NCI-H1694 (cell line): ENCODE measurements at places on chromosomes 11 and 22.

GRCh38 chr11:61539831-61540357, 31.3 kb downstream of the LRRC10B start:
- DNase-seq, result no peak

- DNase-seq, result peak; percentile 93
Measured at GRCh38 chr11:12318791-12319438, 58.5 kb upstream of the PARVA start.

GRCh38 chr22:29130476-29130875, 57.6 kb downstream of the KREMEN1 start:
- DNase-seq, result no peak

DNA sequence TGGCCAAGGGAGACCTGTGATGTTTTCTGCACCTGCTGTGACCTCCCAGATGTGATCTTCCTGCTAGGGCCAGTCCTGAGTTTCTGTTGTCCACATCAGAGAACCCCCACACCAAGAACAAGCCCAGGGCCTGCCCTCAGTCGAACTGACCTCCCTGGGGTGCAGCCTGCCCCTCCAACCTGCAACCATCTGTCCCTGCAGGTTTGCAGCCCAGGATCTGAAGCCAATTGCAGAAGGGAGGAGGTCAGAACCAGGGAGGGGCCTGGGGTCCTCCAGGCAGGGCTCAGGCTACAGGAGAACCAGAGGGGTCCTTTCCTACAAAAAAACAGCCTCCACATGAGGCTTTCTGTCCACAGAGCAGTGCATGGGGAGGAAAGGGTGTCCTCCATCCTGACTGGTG, 807 bp downstream of the TRIM3 start:
- no peak for DNase-seq

DNA sequence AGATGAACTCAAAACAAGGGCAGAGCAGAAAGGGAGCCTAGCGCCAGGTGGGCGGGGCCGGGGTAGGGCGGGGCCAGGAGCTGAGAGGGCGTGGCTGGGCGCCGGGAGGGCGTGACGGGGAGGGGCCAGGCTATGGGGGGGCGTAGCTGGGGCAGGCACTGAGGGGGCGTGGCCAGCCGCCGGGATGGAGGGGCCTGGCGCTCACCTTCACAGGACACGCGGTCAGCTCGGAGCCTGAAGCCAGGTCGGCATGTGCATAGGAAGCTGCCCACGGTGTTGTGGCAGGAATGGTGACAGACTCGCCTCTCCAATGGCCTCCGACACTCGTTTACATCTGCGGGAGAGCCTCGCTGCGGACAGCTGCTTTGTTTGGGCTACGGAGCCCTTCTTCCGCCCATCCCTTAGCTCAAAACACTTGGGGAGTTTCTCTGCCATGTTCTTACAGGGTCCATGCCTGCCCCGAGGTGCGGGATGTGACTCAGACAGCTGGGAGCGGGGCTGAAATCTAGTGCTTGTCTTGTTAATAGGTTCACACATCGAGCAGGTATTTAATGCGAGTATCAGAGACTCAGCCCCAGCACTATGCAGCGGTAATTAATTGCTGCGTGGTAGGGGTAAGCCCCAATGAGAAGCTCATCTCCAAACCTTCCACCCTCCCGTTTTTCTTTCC, 13.4 kb downstream of the VWCE start:
- no peak for DNase-seq

- no peak for DNase-seq
Measured at GRCh38 chr22:29914165-29914564, 31.2 kb downstream of the MTMR3 start.

DNA sequence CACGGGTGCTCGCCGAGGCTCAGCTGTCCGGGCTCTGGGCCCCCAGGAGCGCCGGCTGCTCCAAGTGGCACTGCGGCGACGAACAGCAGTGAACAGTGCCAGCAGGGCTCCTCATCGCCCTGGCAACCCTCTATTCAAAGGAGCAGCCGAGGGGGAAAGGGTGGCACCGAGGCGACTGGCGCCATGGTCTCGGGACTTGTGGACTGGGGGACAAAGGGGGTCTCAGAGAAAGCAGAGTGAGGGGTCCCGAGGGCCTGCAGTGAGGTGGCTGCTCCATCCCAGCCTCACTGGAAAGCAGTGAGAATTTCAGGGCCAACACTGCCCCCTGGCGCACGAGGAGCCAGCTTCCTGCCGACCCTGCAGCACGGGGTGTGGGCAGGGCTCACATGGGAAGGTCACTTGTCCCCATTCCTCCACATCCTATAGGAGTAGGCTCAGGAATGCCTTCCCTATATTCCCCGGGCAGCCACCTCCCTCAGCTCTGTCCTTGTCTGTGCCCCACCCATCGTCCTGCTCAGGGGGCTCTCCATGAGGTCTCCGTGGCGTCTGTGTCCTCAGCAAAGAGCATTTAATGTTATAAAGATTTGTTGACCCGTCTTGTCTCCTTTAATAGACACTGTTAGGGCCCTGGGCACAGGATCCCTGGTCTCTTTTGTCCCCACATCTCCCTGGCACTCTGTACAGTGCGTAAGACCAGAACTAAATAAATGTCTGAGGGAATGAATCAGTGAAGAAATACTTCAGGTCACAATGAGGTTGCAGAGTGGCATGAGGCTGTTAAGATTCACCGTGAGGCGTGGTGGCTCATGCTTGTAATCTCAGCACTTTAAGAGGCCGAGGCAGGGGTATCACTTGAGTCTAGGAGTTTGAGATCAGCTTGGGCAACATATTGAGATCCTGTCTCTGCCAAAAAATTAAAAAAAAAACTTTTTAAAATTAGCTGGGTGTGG, 26.4 kb downstream of the LRFN4 start:
- DNase-seq, result peak; percentile 69

DNA sequence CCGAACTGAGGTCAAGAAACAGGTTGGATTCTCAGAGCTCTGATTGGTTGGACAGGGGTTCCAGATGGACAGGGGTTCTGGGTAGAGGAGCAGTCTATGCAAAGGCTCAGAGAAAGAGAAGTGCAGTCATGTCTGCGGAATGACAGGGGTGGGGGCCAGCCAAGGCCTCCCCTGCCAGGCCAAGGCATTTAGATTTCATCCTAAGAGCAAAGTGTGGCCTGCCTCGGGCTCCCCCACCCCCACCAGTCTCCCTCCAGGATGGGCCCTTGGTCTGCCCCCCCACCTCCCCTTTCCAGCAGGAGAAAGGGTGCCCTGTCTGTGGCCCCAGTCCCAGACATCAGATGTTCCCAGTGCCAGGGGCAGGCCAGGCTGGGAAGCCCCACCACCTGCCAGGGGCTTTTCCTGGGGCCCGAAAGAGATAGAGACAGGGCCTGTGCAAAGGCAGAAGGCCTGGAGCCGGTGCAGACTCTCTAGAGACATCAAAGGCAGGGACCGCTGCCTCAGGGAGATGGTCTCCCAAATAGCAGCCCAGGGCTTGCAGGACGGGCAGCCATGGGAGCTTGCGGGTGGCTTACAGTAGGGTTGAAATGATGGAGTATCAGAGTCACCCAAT, 9.4 kb downstream of the SUSD2 start:
- DNase-seq, result no peak

GRCh38 chr11:30583476-30584280, 2.5 kb downstream of the MPPED2 start:
- no peak for DNase-seq

DNA sequence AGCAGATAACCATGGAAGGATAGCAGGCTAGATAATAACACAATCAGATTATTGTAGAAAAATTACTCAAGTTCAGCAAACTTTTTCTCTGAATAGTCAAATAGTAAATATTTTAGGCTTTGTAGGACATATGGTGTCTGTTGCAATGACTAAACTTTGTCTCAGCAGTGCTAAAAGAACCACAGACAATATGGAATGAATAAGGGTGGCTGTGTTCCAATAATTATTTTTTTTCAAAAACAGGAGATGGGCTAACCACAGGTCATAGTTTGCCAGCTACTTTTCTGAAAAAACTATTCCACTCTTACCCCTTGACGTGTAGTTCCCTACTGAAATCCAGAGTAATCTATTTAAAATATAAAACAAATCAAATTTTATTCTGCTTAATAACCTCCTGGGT, 153.9 kb upstream of the LRRC4C start:
- DNase-seq, result no peak

- DNase-seq, result no peak
Measured at GRCh38 chr22:22394591-22394990, 114.0 kb downstream of the ZNF280B start.

DNA sequence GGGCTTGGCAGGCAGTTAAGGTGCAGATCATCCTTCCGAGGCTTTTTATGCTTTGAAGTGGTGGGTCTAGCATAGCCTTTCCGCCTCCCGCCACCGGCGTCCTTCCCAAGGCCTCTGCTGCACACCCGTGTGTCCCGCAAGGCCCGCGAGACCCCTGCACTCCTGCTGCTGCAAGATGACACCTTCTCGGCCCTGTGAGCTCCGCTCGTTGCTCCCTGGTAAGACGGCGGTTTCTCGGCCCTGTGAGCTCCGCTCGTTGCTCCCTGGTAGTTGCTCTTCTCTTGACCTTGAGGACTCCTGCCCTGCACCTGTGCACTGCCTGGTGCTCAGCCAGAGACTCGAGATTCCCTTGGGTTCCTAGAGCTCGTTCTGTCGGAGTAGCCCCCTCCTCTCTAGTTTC, 17.9 kb upstream of the TRMU start:
- DNase-seq, result no peak

DNA sequence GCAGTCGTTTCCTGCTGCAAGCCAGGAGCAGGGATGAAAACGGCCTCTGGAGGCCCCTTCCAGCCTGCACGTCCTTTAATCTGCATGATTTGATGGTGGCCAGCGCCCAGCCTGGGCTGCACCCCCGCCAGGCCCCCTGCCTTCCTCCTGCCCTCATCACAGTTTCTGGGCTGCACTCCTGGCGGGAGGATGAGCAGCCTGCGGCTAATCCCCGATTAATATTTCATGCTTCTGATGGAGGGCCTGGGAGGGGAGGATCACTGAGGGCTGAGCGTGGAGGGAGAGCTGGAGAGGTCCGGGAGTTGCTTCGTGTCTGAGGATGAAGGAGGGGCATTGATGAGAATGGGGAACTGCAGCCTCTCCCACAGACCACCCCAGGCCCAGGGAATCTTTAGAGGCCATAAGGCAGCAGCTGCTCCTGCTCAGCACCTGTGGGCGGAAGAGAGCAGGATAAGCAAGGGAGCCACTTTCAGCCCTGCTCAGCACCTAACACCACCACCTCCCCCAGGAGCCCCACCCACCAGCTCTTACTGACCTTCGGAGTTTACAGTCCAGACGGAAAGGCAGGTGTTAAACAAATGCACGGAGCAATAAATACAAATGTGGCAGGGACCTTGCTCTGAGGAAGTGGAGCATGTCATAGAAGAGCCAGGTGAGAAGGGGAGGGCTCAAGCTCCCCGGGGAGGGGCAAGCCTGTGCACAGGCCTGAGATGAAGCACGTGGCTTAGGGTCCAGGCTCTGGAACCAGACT, 135.0 kb upstream of the NECTIN1 start:
- DNase-seq, result no peak

DNA sequence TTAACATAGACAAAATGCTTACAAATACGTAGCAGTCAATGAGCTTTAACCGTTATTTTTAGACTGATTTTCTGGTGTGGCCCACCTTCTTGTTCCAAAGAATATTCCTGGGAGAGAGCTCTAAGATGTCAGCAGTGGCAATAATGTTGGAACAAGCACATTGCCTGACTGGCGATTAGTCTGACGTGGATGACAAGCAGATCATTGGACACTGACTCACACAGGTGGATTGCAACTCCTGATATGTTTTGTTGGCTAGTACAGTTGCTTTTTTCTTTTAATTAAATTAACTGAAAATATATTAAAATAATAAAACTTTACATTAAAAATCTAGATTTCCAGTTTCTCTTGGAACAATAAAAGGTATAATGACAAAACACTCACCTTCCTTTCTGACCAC, 78.0 kb downstream of the TENM4 start:
- DNase-seq, result no peak

GRCh38 chr11:75445315-75445953, 12.4 kb upstream of the KLHL35 start:
- peak; percentile 50 for DNase-seq

- DNase-seq, result no peak
Measured at GRCh38 chr22:42171417-42171816, 40.8 kb upstream of the CYP2D6 start.

DNA sequence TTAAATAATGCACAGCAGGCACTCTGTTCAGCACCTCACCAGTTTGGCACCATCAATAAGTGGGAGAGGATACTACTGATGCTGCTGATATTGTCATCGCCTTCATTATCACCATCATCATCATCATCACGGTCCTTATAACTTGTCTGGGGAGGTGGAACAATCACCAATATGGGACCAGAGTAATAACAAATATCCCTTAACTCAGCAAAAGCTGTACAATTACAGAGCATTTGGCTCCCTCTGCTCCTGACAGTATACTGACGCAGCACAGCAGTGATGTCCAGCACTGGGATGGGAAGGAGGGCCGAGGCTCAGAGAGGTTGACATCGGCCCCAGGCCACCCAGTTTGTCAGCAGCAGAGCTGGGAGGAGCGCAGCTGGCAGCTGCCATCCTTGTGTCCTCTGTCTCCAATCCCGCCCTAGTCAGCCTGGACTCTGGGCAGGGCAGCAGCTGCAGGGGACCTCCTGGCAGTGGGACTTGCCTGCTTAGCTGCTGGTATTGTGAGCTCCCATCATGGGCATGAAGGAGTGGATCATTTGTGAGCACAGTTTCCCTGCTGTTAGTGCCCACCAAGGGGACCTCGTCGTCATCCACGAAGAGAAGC, 90.0 kb downstream of the DHCR7 start:
- no peak for DNase-seq

DNA sequence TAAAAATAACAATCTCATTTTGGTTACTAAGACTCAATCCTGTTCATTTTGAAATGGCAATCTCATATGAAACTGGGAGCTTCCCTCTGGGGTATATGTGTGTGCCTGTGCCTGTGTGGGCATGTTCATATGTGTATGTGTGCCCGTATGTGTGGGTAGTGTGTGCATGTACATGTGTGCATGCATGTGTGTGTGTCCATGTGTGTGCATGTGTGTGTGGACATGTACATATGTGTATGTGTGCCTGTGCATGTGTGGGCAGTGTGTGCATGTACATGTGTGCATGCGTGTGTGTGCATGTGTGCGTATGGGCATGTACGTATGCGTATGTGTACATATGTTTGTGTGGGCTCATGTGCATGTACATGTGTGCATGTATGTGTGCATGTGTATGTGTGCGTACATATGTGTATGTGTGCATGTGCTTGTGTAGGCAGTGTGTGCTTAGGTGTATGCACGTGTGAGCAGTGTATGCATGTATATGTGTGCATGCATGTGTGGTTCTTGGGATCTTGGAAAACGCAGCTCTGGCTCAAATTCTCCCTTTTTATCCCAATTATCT, 24.5 kb upstream of the CACNG2 start:
- no peak for DNase-seq

- no peak for DNase-seq
Measured at GRCh38 chr11:76424891-76425290, 19.9 kb upstream of the EMSY start.

GRCh38 chr22:50105208-50106100, 15.6 kb downstream of the MOV10L1 start:
- no peak for DNase-seq

GRCh38 chr11:101741479-101742175, 157.8 kb upstream of the TRPC6 start:
- peak; percentile 31 for DNase-seq

DNA sequence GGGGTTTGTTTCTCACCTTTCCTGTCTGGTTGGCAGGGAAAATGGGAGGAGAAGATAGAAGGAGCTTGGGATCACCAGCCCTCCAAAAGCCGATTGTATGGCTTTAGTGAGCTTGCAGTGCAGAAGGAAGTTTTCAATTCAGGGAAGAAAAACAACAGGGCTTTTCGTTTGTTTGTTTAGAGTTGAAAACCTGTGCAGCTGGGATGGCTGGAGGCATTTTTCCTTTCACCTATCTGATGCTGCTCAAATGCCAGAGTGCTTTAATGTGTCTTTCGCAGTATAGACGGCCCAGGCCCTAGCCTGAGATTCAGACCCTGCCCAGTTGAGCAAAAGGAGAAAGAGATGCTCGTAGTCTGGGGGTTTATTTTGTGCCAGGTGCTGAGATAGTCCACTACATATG, 87.9 kb downstream of the INSC start:
- DNase-seq, result no peak
